ENCODE measurements at places on chromosomes 7 and 10. TPM values are rescaled to one million over a fixed set of nuclear protein-coding genes. Genes with fewer than 3 reads are reported as not detected.

DNA sequence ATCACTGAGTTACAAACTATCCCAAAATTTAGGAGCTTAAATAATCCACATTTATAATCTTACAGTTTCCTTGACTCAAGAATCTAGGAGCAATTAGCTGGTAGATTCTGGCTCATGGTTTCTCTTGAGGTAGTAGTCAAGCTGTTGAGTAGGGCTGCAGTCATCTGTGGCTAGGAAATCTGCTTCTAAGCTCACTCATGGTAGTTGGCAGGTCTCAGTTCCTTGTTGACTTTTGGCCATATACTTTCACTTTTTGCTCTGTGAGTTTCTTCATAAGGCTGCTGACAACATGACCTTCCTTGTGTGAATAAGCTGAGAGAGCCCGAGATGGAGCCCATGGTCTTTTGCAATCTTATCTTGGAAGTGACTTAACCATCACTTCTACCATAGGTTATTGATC, 10.8 kb upstream of the ETV1 start:
- DNase-seq = no peak

DNA sequence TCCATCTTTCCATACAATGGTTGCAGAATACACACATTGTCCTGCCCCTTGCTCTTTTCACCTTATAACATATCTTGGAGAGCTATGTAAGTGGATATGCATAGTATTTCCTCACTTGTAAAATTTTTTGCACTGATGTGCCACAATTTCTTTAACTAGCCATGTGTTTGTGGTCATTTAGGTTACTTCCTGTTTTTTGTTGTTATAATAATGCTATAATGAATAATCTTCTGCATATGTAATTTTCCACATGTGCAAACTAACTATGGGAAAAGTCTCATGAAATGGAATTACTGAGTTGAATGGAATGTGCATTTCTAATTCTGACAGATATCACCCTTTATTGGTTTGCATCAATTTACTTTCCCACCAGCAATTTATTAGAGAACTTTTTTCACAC, 2.8 kb downstream of the TAS2R41 start:
- DNase-seq = no peak

- DNase-seq = no peak
These were observed 10.0 kb upstream of the GTF2IRD1 start for GRCh38 chr7:74443543-74444247.

DNA sequence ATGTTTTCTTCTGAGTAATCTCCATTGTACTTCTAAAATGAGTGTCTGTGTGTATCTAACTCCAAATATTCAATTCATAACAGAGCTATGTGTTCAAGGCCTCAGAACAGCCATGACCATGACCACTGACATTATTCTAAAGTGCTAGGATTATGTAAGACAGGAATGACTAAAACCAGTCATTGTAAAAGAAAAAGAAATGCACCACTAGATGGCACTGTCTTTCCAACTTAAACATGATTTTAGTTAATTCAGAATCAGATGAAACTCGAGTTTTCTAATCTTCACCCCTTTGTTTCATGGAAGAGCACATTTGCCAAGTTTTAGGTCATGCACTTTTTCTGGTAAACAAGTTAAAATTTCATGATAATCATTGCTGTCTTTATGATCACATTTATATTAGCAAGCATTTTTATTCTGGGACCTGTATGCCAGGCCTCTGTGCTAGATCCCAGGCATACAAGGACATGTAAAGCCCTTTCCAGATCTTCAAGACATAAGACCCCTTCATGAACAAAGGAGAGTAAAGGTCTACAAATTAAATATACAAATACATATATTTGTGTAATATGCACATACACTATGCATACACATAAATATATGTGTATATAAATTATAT, 26.1 kb upstream of the RSU1 start:
- DNase-seq = peak; percentile 82

- no peak for DNase-seq
These were observed 26.3 kb upstream of the CACNB2 start for GRCh38 chr10:18113881-18114280.

DNA sequence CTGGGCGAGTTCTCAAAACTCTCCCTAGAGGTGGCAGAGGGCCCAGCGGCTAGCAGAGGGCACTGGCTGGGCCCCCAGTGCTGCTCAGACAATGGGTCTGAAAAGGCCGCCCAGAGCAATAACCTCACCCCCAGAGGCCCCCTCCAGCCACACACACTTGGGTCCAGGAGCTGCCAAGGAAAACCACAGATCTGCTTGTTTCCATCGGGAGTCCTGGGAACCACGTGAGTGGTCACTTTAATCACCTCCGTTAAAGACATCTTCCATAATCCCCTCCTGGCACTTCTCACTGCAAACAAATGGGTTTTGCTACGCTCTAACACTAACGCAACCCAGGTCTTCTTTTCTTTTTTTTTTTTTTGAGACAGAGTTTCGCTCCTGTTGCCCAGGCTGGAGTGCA, 30.0 kb downstream of the NUDT1 start:
- DNase-seq = no peak

DNA sequence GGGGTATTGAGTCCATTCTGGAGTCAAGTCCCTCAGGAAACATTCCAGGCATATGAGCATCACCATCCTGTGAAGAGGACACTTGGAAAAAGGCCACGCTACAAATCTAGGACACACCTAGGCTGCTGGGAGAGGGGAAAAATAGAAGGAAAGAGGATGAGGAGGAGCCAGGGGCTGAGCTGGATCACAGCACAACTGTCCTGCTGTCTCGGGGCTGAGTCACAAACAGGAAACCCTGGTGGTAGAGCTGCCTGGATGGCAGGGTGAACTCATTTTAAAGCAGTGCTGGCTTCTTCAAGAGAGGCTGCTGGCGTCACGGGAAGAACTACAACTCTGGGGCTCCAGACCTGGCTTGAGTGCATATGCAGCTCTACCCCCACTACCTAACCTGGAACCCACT, 151.5 kb downstream of the RNF216 start:
- DNase-seq = peak; percentile 74

DNA sequence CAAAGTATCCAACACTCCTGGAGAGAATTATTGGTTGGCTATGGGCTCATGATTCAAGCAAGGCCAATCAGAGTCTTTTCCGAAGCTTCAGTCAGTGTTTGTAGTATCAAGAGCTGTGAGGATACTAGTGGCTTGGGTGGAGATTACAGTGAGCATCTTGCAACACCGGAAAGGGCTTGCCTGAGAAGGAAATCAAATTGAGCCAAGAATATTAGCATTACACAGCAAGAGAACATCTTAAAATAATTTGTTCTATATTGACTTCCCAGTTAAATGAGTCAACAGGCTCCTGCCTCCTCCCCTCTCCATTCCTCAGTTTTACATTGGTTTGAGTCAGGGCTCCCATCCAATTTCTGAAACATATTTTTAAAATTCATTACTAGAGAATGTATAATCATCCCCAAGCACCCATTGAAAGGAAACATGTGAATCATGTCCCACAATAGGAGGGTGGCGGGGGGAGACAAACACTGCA, 127.4 kb downstream of the ELAPOR2 start:
- DNase-seq = peak; percentile 60

DNA sequence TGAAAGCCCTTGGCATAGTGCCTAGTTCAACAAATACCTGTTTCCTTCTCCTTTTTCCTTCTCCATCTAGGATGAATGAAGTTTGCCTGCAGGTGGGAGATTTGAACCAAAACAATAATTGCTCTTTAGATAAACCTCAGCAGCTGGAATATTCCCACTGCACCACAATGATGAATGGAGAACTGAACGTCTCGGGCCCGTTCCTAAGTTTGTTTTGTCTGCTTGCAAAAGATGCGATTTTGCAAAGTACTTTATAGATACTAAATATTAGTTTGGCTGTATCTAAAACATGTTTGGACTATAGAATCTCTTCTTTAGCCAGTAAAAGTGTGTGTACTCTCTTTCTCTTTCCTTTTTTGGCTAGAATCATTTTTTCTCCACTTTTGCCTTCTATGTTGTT, 75.8 kb upstream of the BMPER start:
- DNase-seq = no peak

GRCh38 chr7:152947686-152948085, 188.1 kb downstream of the ACTR3B start:
- DNase-seq = no peak

FGFBP3 gene
- under 0.01 TPM for total RNA-seq

- DNase-seq = no peak
These were observed 143.2 kb upstream of the PCBD1 start for GRCh38 chr10:71031603-71032002.

IL2RA gene
- not detected for total RNA-seq

- no peak for DNase-seq
These were observed 709.7 kb downstream of the CNTNAP2 start for GRCh38 chr7:146826329-146826728.

HOXA9 gene
- 0.28 TPM for total RNA-seq

BTBD16 gene
- total RNA-seq = not detected

DNA sequence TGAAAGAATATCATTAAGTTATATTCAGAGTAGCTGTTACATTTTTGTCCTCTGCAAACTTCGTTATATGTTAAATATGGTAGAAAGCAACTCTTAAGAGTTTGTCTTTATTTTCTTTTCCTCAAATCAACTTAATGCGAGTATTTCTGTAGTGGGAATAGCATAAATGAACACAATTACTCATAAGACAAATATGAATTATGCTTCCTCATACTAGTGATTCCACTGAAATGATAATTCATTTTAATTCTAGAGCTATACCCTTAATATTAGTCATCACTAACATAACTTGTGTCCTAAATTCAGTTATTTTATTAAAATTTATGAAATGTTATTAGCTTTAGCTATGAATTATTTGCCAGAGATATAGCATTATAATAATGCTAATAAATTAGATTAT, 820.6 kb upstream of the KCND2 start:
- no peak for DNase-seq

SORBS1 gene
- total RNA-seq = 0.18 TPM

GRCh38 chr10:48231699-48232315, 42.7 kb downstream of the FRMPD2 start:
- no peak for DNase-seq

DNA sequence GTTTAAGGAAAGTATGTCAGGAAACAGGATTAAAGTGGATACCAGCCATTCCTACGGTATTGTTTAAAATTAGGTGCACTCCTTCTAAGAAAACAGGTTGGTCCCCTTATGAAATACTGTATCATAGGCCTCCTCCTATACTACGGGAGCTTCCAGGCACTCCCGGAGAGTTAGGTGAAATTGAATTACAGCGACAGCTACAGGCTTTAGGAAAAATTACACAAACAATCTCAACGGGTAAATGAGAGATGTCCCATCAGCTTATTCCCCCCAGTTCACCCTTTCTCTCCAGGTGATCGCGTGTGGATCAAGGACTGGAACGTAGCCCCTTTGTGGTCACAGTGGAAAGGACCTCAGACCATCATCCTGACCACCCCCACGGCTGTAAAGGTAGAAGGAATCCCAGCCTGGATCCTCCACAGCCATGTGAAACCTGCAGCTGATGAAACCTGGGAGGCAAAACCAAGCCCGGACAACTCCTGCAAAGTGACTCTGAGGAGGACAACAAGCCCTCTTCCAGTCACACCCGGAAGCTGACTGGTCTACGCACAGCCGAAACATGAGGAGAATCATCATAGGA, 25.1 kb upstream of the GHITM start:
- no peak for DNase-seq

GRCh38 chr10:13717936-13718772, 131.4 kb downstream of the PRPF18 start:
- peak; percentile 95 for DNase-seq

DNA sequence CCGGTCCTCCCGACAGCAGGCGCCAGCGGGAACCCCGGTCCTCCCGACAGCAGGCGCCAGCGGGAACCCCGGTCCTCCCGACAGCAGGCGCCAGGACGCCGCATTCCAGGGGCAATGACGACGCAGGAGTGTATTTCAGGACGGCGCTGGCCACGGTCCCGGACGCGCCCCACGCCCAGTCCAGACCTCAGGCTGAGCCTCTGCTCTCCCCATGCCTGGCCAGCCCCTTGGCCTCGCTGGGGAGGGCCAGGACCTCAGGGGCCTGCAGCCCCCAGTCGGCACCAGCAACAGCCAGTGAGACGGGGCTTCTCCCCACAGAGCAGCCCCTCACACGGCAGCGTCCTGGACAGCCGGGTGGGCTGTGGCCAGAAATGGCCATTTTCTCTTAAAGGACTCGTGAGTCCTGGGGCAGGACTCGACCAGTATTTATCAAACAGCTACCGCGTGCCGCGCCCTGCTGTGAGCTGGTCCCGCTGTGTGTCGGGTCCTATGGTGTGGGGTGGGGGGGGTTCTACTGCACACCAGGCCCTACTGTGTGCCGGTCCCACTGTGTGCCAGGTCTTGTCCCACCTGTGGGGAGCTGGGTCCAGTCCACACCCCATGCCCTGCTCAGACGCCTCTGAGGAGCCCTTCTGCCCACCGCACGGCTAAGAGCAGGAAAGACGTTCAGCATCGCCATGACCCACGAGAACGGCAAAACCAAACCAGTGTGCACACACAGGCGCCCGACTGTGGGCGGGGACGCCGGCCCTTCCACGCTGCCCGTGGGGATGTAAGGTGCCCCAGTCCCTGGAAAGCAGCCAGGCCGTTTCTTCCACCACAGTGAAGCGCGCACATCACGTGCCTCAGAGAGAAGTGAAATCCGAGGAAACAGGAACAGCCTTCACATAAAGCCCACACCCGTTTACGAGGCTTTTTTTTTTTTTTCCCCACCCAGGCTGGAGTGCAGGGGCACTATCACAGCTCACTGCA, 33.3 kb downstream of the GET4 start:
- peak; percentile 15 for DNase-seq

DNA sequence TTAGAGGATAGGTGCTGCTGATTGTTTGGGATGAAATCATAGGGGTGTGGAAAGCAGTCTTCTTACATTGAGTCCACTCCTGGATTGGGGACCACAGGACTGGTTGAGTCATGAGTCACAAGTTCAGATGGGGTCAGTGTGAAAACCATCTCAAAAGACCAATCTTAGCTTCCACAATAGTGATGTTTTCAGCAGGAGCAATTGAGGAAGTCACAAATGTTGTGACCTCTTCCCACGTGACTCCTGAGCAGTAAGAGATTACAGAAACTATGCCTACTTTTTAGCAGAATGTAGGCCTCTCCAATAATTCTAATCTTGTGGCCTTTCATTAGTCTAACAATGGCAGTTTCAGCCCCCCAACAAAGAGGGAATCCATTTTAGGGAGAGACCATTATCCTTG, 256.9 kb upstream of the CDC14C start:
- DNase-seq = no peak

GRCh38 chr7:15669443-15670090, 16.9 kb downstream of the MEOX2 start:
- DNase-seq = no peak

DNA sequence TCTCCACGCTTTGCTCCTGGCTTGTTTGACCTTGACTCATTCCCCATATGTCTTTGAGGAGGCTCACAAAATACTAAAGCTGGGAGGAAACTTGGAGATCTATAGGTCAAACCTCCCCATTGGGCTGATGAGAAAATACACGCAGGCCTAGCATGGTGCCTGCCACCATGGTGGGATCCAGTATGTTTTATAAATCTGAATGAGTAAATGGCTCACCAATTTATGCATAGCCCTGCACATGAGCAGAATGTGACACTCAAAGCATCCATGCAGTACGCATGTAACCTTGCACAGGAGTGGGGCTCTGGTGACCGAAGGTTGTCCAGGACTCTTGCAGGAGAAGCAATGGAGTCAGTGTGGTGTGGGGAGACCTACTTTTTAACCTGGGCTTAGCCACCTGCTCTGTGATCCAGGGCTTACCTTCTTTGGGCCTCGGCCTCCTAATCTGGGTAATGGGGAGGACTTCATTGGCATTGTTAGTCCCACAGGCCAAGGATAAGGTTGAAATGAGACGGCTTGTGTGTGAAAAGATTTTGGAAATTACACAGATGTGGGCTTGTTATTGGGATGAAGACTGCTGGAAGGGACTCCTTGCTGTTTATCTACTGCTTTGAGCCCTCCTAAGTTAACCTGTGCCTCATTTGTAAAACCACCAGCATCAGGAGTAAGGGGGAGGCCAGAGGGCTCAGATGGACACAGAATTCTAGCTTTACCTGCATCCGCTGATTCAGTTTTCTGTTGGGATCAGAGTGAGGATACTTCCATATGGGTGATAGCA, 58.4 kb downstream of the ADCYAP1R1 start:
- DNase-seq = no peak

Data from IMR-90 (cell line).